ENCODE measurements at places on chromosomes 11 and 22. TPM values are rescaled to one million over a fixed set of nuclear protein-coding genes. Genes with fewer than 3 reads are reported as not detected.

The OR5AR1 gene
- total RNA-seq: not detected

The TIMM8B gene
- total RNA-seq: 46.9 TPM

The GGT5 gene
- total RNA-seq: not detected

The GRIK4 gene
- total RNA-seq: 0.68 TPM

The KCNK4 gene
- not detected for total RNA-seq

- no peak overlapping the region for H3K27ac ChIP-seq
- DNase-seq: no peak
- peaks cover 36% of the 10 kb centered on the region for H3K4me1 ChIP-seq
- no peak overlapping the region for H3K4me3 ChIP-seq
Measured at GRCh38 chr22:30948930-30949342, 19.6 kb downstream of the MORC2 start.

DNA sequence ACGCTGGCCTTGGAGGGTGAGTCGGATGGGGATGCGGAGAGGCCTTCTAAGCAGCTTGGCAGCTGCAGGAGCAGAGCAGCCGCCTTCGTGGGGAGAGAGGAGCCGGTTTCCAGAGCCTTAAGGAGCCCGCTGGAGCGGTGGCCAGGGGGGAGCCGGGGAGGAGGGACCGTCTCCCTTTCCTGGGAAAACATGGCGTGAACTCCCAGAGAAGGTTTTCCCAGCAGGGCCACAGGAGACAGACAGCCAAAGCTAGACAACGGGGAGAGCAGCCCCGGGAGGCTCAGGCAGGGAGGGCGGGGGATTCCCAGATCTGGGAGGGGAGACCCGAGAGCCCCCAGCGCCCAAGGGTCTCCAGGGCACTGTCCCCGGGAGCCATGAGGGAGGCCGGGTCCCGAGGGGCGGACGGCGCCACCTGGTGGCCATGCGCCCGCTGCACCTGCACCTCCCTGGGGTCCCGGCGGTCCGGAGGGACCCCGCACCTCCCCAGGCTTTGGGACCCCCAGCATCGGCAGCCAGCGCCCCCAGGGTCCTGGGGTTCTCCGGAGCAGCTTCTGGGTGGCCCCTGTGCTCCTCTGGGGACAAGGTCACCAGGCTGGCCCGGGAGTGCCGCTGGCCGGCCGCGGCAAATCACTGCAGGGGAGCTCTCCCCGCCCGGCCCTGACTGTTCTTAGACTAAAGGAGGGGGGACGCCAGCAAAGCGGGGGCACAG is 2.4 kb upstream of the SYT8 start:
- no peaks in the 10 kb centered on the region for H3K36me3 ChIP-seq
- peaks cover 15% of the 10 kb centered on the region for H3K4me1 ChIP-seq
- no peaks in the 10 kb centered on the region for H3K27me3 ChIP-seq
- DNase-seq: peak; percentile 80

DNA sequence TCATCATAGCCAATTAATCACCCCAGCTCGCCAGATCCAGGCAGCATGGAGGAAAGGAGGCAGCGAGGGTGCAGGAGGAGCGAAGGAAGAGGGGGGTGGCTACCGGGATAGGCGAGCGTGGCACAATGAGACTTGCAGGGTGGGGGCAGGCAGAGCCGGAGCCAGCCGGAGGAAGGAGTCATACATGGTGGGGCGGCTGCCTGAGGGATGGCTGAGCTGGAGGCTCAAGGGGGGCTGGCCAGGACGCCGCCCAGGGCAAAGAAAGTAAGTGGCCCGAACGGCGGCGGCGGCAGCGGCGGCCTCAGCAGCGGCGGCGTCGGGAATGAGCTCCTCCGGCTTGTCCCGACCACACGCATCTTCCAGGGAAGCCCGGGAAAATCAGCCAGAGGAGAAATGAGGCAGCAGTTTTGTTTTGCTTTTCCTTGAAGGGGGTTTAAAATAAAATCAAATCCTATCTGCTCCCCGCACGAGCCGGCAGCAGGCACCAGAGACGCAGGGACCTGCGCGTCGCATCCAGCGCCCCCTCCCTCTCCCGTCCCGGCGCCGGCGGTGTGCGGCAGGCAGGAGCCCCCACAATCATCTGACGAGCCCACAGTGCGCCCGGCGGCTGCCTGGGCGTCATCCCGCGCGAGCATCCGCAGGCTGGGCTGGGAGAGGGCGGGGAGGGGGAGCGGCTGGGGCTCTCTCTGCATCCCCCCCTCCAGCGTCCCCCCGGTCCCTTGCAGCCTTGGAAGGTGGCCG is 263.6 kb downstream of the CTTN start:
- peak; percentile 72 for DNase-seq
- H3K4me1 ChIP-seq: peaks cover 10% of the 10 kb centered on the region
- no peaks in the 10 kb centered on the region for H3K36me3 ChIP-seq
- H3K4me3 ChIP-seq: peak overlapping the region; percentile 57
- peaks cover 13% of the 10 kb centered on the region for H3K27me3 ChIP-seq
- H3K27ac ChIP-seq: no peak overlapping the region

DNA sequence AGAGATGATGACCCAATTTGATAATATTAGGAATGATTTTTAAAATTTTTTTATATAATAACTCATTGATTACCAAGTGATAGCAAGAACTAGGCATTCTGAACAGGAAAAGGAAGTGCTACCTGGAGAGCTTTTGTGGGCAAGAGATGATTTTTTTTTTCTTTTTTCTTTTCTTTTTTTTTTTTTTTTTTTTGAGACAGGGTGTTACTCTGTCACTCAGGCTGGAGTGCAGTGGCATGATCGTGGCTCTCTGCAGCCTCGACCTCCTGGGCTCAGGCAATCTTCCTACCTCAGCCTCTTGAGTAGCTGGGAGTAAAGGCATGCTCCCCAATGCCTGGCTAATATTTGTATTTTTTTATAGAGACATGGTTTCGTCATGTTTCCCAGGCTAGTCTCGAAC is 40.4 kb downstream of the TNRC6B start:
- DNase-seq: no peak
- H3K36me3 ChIP-seq: no peaks in the 10 kb centered on the region
- no peak overlapping the region for H3K4me3 ChIP-seq
- peaks cover 30% of the 10 kb centered on the region for H3K4me1 ChIP-seq
- H3K27ac ChIP-seq: peak overlapping the region; percentile 23
- no peaks in the 10 kb centered on the region for H3K27me3 ChIP-seq

GRCh38 chr11:103714246-103714645 is 322.2 kb upstream of the DDI1 start:
- DNase-seq: no peak
- H3K36me3 ChIP-seq: no peaks in the 10 kb centered on the region
- H3K27ac ChIP-seq: no peak overlapping the region
- H3K27me3 ChIP-seq: no peaks in the 10 kb centered on the region

GRCh38 chr11:32659672-32660071 is 76.0 kb downstream of the EIF3M start:
- no peak overlapping the region for H3K27ac ChIP-seq
- no peaks in the 10 kb centered on the region for H3K36me3 ChIP-seq
- no peaks in the 10 kb centered on the region for H3K27me3 ChIP-seq
- no peak overlapping the region for H3K4me3 ChIP-seq
- no peak for DNase-seq

DNA sequence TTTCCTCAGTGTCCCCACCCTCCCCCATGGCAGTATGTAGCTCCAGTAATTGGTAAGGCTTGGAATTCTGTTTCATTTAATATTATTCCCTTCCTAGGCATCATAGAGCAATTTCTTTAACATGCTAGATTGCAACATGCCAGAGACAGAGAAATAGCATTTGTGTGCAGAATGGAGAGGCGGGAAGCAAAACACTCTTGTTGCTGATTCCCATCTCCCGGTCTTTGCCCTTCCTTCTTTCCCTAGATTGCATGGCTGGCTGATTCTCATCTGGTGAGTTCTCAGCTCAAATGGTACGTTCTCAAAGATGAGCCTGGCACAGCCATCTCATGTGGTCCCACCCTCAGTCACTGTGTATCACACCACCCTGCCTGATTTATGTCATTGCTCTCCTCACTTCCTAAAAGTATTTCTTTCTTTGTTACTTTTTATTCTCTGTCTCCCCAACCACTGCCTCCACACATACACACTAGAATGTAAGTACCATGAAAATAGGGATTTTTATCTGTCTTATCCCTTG is 66.9 kb downstream of the ARFGAP2 start:
- no peak overlapping the region for H3K4me3 ChIP-seq
- DNase-seq: no peak
- no peaks in the 10 kb centered on the region for H3K27me3 ChIP-seq
- H3K36me3 ChIP-seq: no peaks in the 10 kb centered on the region

DNA sequence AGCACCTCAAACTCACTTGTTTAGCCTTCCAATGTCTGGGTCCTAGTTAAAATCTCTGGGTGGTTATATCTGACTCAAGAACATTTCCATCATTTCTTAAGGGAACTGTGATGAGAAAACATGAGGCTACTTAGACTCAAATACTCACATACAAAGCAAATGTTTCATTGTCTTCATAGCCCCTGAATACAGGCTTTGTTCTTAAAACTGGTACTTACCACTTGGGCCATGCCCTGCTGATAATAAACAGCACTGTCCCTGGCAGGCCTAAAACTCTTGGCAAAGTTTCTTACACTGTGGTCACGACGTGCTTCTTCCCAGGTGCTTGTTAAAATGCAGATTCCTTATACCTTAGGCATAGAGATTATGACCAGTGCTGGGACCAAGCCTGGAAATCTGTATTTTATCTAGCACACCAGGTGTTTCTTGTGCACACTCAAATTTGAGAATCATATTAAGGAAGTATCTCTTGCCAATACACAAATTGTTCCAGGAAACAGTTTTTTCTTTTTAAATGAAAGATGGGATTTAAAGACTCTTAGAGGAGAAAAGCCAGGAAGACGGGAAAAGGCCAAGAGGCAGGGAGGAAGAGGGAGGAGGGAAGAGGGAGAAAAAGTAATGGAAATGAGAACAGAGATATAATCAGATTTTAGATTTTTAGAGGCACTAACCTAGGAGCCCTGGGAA is 287.9 kb upstream of the MPPED2 start:
- H3K36me3 ChIP-seq: no peaks in the 10 kb centered on the region
- H3K27me3 ChIP-seq: no peaks in the 10 kb centered on the region
- no peak overlapping the region for H3K4me3 ChIP-seq
- peak; percentile 3 for DNase-seq
- no peaks in the 10 kb centered on the region for H3K4me1 ChIP-seq

DNA sequence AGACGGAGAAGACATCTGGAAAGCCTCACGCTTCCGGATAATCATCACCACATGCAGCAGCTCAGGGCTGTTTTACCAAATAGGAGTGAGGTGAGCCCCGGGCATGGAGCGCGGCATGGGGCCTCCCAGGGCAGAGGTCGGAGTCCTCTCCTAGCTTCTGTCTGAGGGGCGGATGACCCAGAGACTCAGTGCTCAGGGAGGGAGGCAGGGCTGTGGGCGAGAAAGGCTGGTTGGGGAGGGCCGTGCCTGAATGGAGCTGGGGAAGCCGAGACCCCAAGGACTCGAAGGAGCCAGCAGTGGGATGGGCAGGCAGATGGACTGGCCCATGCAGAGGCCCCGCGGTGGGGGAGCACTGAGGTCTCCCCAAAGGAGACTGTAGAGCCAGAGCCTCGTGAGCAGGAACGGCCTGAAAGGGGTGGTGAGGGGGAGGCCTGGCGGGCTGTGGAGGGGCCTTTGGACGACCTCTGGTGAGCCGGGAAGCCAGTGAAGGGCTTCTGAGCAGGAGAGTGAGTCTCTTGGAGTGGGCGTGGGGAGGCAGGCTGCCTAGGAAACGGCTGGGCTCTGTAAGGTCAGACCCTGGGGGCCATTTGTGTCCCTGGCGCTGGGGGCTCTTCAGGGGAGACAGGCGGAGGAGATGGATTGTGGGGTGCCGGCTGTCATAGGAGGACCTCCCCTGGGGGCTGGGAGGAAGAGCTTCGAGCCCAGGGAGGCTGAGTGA is 24.7 kb upstream of the PANX2 start:
- no peaks in the 10 kb centered on the region for H3K36me3 ChIP-seq
- H3K27me3 ChIP-seq: peaks cover 10% of the 10 kb centered on the region
- no peak overlapping the region for H3K4me3 ChIP-seq

DNA sequence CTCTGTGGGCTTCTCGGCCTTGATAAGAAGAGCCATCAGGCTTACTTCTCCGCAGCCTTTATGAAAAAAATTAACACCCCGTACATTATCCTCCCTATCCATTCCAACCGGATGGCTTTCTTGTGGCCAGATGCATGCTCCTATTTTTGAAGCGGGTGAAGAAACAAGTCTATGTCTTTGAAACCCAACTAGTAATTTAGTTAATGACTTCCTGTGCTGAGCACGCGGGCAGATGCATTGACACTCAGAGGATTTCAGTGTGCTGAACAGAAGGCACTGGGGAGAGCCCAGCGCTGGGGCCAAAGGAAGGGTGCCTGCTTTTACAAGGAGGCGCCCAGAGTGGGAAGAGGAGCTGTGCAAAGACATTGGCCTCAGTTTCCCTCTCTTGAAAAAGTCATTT is 53.3 kb downstream of the ARHGAP8 start:
- H3K27ac ChIP-seq: no peak overlapping the region
- no peak for DNase-seq
- H3K27me3 ChIP-seq: no peaks in the 10 kb centered on the region
- no peak overlapping the region for H3K4me3 ChIP-seq
- H3K4me1 ChIP-seq: peaks cover 6% of the 10 kb centered on the region

DNA sequence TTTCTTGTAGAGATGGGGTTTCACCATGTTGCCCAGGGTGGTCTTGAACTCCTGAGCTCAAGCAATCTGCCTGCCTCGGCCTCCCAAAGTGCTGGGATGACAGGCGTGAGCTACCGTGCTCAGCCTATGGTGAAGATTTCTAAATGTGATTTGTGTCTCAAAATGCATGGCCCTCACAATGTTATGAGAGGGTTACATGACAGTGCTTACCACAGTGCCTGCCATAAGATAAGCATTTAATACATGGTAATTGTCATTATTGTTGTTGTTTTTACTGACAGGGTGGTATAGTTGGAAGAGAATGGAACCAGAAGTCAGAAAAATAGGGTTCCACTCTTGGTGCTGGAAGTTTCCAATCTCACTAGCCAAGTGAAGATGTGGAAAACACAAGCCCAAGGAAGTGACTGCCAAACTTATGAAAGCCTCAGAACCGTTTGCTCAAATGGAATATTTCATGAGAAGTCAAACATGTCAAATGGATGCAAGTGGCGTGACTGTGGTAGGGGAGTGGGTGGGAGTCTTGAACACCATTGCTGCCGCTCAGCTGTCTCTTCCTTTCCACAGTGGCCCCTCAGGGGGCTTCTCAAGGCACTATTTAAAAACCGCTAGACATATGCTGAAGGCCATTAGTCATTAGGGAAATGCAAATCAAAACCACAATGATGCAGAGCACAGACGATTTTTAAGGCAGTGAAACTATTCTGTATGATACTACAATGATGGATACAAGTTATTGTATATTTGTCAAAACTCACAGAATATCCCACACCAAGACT is 29.1 kb upstream of the LMO2 start:
- H3K27me3 ChIP-seq: no peaks in the 10 kb centered on the region
- no peak overlapping the region for H3K4me3 ChIP-seq
- no peaks in the 10 kb centered on the region for H3K4me1 ChIP-seq
- H3K27ac ChIP-seq: no peak overlapping the region
- DNase-seq: no peak

- no peak for DNase-seq
- H3K27ac ChIP-seq: no peak overlapping the region
- no peak overlapping the region for H3K4me3 ChIP-seq
- no peaks in the 10 kb centered on the region for H3K27me3 ChIP-seq
Measured at GRCh38 chr11:6062691-6063358, 32.3 kb upstream of the OR56A1 start.

GRCh38 chr11:115060840-115061239 is 382.5 kb downstream of the NXPE2 start:
- H3K27ac ChIP-seq: no peak overlapping the region
- H3K4me3 ChIP-seq: no peak overlapping the region
- H3K27me3 ChIP-seq: no peaks in the 10 kb centered on the region
- peaks cover 11% of the 10 kb centered on the region for H3K4me1 ChIP-seq
- H3K36me3 ChIP-seq: no peaks in the 10 kb centered on the region
- peak; percentile 16 for DNase-seq

All from neural progenitor cell (in vitro differentiated cells).